Left lobe of liver (tissue), 2 donors: ENCODE measurements at places on chromosomes 6 and 20. TPM values are rescaled to one million over a fixed set of nuclear protein-coding genes. Genes with fewer than 3 reads are reported as not detected.

DNA sequence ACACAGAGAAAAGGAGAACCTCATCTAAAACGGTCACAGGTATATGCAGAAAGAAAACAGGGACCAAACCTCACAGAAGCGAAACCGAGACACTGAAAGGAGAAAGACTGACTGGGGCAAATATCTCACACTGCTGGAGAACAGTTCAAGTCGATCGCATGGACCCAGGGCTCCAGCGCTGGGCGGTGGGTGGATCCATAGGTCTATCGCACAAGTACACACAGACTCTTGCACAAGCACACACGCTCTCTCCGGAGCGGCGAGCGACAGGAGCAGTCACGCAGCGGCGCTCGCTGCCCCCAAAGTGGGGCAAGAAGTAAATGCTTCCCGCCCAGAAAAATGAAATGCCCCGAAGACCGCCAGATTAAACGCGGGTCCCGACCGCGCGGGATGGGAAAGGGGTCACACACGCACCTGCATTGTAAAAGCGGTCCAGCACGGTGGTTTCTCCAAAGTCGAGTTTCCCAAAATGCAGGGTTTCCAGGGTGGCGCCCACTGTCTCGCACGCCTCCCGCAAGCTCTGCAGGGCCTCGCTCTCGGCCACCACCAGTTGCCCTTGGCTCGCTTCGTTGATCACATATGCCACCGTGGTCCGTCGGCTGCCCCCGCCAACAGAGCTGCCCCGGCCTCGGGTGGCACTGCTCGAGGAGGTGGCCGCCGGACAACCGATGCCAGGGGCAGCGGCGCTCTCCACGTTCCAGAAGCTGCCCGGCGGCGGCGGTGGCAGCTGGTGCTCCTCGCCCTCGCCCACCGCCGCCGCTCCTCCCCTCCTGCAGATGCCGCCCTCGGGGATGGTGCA, 782 bp downstream of the MAP3K5 start:
- peak; percentile 83 for DNase-seq

BPIFB2 gene
- 0.18 TPM for total RNA-seq

DNA sequence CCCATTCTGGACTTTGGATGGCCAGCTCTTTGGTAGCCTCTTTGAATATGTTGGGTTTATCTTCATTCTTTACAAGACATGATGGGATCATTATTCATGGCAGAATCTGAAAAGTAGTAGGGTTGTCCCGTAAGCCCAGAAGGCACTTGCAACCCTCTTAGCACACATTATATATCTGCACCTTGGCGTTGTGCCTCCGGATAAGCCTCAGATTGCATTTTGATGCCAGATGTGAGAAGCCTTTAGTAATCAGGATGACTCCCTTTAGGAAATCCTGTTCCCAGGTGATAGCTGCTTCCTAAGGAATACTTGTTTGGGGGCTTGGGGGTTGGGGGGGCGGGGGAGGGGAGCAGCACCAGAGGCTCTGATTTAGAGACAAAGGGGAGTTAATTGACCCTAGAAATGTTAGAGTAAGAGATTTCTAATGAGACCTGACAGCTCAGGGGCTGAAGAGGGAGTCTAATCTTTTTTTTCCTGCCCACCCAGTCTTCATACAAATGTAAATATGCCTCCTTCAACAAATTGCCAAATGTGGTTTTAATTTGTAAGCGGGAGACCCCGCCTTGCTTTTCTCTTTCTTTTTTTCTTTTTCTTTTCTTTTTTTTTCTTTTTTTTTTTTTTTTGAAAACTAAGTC, 55.1 kb downstream of the JAG1 start:
- DNase-seq, result no peak

- DNase-seq, result no peak
These were observed 471.8 kb downstream of the TFAP2A start for GRCh38 chr6:9943026-9943425.

TENT5A gene
- total RNA-seq, result 7.8 TPM
